ENCODE measurements at places on chromosomes 1 and 21.

DNA sequence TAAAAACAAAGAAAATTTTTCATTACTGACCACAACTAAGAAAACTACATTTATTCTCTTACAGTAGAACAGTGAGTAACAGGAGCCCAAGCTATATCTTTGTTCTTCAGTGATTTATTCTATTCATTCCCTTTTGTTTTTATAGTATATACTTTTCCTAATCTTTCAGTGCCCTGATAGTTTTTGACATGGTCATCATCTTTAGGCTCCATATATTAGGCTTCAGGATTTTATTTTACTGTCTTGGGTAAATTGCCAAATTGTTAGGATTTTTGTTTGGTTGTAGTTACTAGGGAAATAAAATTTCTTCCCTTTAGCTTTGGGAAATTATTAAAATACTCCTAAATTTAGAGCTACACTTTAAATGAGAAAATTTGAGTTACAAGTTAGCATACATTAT lies 10.3 kb downstream of the FBXO28 start:
- no peak for DNase-seq

GRCh38 chr1:115062542-115063004 lies 26.7 kb downstream of the TSPAN2 start:
- DNase-seq = no peak

- peak; percentile 64 for DNase-seq
Observed at GRCh38 chr1:89552471-89553081, 27.9 kb downstream of the LRRC8B start.

DNA sequence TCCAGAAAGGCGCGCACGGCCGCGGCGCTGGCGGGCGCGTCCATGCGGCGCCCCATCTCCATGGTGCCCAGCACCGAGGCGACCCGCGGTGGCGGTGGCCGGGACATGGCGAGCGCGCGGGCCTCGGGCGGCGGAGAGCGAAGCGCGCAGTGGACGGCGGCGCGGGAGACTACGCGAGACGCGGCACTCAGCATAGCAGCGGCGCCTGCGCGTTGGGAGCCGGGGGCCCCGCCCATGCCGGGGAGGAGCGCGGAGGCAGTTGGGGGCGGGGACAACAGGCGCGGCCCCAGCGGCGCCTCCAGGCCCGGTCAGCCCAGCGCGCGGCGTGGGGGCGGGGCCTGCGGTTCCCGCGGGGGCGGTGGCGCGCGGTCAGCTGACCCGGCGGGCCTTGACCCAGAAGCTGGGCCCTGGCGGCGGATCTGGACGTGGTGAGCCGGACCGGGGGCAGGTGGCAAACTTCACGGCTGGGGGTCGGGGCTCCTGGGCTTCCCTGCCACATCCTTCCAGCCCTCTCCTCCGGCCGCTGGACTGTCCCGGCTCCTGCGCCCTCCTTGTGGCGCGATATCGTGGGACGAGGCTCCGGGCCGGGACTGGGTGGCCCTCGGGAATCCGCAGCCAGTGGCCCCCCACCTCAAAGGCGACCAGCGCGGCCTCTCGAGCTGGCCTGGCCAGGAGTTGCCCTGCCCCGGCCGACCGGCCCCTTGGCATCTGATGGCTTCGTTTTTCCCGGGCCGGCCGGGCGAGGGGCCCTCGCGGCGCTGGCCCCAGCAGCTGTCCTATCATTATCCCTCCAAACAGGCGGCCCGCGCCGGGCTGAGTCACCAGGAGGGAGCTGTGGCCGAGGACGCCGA lies at the start of the genes AKR7A2 and SLC66A1:
Gene AKR7A2, minus strand, starts transcription at position 214 of the 851 bp plus-strand sequence. Its CDS starts 20 bp downstream, at position 194.
Gene SLC66A1, plus strand, starts transcription at position 396 of the 851 bp plus-strand sequence. CDS start 5,352 bp downstream, outside the sequence.
- DNase-seq = peak; percentile 92

DNA sequence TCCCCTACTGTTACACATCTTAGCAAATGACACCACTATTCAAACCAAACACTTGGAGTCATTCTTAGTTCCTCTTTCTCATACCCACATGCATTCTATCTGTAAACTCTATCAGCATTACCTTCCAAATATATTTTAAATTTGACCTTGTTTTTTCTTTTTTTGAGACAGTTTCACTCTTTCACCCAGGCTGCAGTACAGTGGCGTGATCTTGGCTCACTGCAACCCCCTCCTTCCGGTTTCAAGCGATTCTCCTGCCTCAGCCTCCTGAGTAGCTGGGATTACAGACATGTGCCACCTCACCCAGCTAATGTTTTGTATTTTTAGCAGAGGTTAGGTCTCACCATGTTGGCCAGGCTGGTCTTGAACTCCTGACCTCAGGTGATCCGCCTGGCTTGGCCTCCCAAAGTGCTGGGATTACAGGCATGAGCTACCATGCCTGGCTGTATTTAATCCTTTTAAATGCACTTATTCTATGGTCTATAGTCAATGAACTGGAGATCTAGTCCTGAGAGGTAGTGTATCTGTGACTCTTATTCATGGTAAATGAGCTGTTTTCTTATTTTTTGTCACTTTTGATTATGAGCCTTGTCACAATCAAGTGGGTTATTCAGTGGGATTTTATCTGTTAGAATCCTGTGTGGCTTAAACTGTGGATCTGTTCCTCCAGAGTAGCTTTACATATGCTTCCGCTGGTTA lies 73.1 kb downstream of the GATAD2B start:
- no peak for DNase-seq

GRCh38 chr1:211915924-211916323 lies 85.4 kb upstream of the LPGAT1 start:
- no peak for DNase-seq

- DNase-seq = peak; percentile 46
Observed at GRCh38 chr1:26538480-26539412, 9.2 kb downstream of the RPS6KA1 start.

GRCh38 chr1:8871539-8871935 lies 6.9 kb downstream of the ENO1 start:
- DNase-seq = no peak

DNA sequence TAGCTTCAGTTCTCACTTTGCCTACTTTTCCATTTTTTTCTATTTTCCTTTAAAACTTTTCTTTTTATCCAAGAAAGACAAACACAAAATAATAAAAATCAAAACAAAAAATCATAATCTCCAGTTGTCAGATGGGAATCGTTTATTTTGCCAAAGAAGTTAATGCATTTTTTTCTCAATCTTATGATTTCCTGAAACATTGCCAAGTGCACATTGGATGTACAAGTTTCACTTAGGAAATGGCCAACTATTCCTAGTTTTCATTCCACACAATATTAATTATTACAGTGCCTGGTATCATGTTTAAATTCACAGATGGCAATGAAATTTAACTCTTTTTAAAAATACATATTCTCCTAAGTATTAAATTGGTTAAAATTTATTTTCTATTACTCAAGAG lies 1050.5 kb downstream of the TTLL7 start:
- no peak for DNase-seq

DNA sequence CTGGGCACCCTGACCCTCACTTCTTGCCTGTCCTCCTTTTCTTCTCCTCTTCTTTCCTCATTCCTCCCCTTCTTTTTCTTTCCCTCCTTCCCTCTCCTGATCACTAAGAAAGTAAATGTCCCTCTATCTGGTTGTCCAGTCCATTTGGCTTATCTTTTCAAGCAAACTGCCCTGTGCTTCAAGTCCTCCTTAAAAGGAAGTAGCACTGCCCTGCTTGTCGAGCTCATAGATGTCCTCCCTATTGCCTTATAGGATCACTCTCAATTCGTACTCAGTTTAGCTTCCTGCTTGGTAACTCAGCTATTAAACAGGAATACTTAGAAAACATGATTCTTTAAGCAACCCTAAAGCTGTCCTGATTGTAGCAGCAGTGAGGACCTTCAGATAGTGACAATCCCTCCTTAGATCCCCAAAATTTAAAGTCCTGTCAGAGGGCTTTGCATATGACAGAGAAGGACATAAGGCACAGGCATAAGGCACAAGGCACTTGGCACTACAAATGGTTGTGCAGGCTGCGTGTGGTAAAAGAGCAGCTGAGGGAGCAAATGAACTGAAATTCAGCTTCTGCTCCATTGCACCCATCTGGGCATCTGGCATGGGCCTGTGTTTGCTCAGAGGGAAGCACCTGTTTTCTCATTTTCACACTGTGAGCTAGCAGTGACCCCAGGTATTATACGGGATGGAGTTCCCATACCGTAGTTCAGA lies 26.1 kb upstream of the SLAMF6 start:
- DNase-seq = no peak

DNA sequence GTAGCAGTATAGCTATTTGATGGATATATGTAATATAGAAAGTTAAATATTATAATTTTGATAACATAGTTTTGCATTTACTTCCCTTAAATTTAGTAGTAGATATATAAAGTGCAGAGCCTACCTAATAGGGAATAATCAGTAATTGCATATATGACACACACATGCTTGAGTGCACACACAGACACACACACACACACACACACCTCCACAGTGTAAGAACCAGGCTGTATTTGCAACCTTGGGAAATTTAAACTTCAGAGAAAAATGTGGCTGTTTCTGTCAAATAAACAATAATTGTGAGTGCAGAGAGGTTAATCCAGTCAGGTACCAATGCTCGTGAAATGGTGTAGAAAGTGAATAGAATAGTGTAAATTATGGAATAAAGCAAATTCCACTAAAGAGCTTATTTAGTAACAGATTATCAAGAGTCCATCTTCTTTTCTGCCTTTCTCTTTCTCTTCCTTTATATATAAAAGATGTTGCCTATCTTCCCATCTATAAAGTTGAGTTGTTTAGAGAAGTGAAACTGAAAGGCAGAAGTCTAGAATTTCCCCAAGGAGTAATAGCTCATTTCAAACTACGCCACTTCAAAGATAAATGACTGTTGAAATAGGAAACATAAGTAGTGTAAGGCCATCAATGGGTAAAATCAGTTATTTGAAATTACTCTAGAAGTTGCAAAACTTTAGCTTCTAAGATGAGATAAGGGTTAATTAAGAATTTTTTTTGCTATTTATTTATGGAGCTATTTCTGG lies 273.7 kb downstream of the SRGAP2C start:
- no peak for DNase-seq

- DNase-seq = no peak
Observed at GRCh38 chr21:21415741-21416140, 417.5 kb downstream of the NCAM2 start.

DNA sequence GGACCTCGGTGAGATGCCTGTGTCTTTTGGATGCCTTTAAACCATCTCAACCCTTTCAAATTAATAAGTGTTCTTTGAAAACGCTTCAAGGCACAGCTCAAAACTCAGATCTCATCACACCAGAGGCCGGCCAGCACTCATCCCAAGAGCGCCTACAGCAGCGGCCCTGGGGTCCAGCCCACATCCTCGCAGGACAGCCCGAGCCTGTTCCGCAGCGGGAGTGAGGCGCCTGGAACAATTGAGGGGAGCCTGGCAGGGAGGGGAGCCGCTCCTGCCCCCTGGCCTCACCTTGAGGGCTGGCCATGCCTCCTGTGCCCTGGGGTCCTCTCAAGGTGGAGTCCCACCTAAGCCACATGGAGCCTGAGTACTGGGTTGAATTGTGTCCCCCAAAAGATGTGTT lies 37.9 kb downstream of the ACOT7 start:
- no peak for DNase-seq

DNA sequence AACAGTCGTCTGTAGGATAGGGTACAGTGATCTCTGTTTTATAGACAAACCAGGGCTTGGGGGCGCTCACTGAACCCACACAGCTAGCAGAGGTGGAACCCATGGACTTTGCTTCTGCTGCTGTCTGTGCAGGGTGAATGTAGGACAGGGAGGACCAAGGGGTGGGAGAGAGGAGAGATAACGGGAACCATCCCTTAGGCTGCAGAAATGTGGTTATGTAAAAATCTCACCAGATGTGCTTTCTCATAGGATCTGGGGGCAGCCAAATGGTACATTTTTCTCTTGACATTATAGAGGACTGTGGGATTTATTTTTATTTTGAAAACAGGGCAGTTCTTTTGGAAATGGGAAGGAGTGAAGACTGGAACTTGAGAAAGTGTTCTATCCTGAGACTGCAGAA lies 8.7 kb downstream of the NFASC start:
- no peak for DNase-seq

GRCh38 chr1:204319027-204319426 lies 40.7 kb downstream of the PLEKHA6 start:
- DNase-seq = no peak

DNA sequence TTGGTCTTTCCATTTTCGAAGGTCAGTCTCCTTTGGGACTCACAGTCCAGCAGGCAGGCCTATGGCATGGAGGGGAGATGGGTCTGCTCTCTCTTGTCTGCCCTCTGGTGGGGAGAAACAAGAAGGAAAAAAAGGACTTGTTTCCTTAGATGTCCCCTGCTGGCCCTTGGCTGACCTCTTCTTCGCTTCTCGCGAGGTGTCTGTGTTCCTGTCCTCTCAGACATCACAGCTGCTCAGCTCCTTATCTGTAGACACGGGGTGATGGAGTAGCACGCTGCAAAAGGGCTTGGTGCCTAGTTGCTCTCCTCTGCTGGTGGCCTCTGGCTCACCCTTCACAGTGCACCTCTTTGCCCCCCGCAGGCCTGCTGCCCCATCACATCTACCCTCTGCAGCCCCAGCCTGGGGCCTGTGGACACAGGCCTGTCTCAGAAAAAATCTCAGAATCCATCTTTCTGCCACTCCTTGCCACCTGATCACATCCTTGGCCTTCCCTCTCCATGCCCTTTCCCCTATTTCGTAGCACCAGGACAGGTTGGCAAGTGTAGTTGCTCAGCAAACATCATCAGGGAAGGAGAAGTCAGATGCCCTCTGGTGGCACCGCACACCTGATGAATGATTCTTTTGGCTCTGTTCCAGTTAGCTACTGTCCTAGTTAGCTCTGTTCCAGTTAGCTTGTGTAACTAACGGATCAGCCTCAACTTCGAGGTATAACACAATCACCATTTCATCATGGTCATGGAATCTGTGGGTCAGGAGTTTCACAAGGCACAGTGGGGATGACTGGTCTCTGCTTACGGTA lies 18.7 kb upstream of the AK2 start:
- DNase-seq = peak; percentile 75

- DNase-seq = peak; percentile 32
Observed at GRCh38 chr1:46333300-46334029, 7.1 kb upstream of the NSUN4 start.

GRCh38 chr1:1613509-1614082 lies 1.7 kb upstream of the MIB2 start:
- DNase-seq = no peak

- DNase-seq = no peak
Observed at GRCh38 chr1:164611754-164612642, 53.0 kb downstream of the PBX1 start.

- no peak for DNase-seq
Observed at GRCh38 chr1:51561702-51562101, 42.6 kb upstream of the EPS15 start.

- no peak for DNase-seq
Observed at GRCh38 chr1:166032572-166033371, 134.0 kb downstream of the FAM78B start.

DNA sequence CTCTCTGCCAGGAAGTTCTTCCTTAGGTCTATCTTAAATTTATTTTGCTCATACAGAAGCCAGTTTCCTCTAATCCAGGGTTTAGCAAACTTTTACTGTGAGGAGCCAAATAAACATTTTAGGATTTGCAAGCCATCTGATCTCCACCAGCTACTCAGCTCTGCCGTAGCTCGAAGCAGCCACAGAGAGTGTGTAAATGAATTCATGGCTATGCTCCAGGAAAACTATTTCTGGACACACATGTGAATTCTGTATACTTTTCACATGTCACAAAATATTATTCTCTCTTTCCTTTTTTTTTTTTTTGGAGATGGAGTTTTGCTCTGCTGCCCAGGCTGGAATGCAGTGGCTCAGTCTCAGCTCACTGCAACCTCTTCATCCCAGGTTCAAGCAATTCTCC lies 13.4 kb upstream of the AGTRAP start:
- no peak for DNase-seq
